ENCODE measurements at places on chromosomes 7 and 10.

GRCh38 chr10:132535065-132535651 is 2.4 kb upstream of the INPP5A start:
- no peak for DNase-seq

- peak; percentile 68 for DNase-seq
These were observed 104.6 kb upstream of the PPIF start for GRCh38 chr10:79242620-79243152.

DNA sequence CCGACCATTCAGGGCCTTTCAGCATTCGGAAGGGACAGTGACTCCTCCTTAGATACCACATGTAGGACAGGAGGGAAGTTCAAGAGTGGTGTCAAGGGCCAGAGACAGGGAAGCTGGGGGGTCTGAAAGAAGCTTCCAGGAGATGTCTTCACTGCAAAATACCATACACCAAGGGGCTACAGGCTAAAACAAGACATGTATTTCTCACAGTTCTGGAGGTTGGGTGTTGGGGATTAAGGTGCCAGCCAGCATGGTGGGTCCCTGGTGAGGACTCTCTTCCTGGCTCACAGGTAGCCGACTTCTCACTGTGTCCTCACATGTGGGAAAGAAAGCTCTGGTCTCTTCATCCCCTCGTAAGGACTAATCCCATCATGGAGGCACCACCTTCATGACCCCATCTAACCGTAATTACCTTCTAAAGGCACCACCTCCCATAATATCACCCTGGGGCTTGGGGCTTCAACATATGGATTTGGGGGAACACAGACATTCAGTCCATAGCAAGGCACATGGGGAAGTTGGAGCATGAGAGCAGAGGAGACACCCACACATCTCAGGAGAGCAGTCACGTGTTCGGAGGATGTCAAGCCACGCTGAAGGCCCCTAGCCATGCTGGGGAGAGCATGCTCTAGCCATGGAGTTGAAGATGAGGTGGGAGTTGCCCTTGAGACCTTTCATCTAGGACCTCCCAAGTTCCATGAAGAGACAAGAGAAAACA is 73.9 kb upstream of the GDF10 start:
- DNase-seq, result no peak

DNA sequence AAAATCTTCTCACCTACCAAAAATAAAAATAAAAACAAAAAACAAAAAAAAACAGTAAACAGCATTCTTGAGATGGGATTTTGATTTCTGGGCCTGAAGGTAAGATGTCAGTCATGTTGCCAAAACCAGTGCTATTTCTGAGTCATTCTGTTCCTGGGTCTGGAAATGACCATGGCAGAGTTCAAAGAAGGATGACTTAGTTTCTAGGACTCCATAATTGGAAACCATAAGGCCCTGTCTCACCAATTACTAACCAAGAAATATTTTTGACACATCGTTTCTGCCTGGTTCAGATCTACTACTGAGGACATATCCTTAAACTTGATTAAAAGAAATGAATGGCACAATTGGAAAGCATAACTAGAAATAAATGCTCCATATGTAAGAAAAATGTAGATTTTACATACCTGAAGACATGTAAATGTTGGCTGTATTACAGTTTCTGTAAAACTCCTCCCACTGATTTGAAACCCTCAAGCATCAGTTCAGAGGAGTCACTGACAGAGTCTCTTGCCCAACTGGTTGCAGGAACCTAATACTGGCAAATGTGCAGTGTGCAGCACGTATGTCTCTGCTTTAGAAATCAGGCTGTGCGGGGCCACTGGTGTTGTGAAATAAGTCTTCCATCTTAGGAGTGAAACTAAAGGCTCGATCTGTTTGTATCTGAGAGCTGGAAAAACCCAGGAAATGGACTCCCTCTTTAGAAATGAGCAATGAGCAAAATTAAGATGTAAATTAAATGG is 84.8 kb upstream of the EGR2 start:
- DNase-seq, result no peak

DNA sequence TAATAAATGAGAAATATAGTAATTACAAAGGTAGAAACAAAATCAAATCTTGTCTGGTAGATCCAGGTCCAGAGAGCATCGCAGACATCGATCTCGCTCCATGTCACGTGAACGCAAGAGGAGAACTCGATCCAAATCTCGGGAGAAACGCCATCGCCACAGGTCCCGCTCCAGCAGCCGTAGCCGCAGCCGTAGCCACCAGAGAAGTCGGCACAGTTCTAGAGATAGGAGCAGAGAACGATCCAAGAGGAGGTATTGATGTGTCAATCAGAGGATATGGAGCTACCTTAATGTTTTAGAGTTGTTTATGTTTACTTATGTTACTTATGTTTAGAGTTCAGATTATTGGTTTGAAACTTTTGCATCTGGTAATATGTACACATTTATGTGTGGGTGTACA is 57.8 kb downstream of the LUC7L2 start:
- no peak for DNase-seq

DNA sequence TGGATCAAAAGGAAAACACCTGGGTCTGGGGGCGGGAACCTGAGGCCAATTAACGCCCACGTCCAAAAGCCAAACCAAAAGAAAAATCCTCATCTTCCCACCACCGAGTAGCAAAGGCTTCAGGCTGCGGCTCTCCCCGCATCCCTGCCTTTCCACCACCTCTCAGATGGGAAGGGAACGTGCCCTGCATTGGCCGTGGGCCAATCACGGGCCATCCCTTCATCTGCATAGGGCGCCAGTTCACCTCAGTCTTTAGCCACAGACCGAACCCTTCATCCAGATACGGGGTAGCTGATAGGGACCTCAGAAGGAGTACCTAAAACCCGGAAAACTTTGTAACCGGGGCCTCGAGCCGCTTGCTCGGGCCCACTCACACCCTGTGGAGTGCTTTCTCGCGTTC is 626 bp downstream of the PRPF18 start:
- peak; percentile 5 for DNase-seq

- DNase-seq, result no peak
These were observed 92.2 kb upstream of the ZPBP start for GRCh38 chr7:50185208-50185607.

DNA sequence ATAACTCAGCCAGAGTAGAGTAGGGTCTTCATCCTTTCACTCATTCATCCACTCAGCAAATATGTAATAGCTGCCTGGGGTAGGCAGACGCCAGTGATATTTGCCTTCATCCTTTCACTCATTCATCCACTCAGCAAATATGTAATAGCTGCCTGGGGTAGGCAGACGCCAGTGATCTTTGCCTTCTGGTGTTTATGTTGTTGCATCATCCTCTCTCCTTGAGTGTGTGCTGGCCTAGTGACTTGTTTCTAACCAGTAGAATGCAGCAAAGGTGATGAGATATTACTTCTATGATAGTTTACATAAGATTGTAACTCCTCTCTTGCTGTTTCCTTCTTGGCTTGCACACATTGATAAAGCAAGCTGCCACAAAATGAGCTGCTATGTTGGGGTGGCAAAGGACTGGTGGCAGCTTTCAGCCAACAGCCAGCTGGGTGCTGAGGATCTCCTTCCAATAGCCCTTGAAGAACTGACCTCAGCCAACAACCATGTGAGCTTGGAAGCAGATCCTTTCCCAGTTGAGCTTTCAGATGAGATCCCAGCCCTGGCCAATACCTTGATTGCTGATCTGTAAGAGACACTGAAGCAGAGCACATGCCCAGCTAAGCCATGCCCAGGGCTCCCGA is 23.2 kb upstream of the MTPN start:
- no peak for DNase-seq

GRCh38 chr7:77349141-77349540 is 67.0 kb downstream of the GSAP start:
- no peak for DNase-seq

DNA sequence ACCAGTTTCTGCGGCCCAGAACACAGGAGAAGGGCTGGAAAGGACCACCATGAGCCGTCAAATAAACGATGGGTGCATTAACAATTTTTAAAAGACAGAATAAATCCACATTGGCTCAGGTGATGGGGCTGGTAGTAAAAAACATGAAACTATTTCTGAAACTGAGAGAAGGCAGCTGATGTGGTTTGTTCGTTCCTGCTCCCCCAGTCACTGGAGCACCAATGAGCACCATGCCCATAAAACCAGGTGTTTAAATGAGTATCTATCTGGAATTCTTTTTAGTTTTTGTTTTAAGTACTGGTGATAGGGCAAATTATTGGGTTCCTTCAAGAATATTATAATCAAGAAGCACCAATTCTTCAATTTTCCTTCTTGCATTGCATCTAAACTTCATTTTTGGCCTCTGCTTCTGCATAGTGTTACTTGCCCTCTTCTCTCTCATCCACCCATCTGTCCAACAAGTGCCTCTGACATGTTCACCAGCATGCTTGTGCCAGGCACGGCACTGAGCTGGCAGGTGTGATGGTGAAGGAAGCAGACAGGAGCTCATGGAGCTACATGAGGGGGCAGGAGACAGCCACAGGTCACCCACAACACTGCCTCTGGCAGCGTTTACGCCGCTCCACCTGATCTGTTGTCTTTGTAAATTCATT is 65.5 kb downstream of the LARP4B start:
- DNase-seq, result no peak

GRCh38 chr10:92432596-92432995 is 141.3 kb downstream of the IDE start:
- DNase-seq, result no peak

GRCh38 chr10:128178302-128178958 is 52.2 kb upstream of the MKI67 start:
- peak; percentile 46 for DNase-seq

GRCh38 chr7:41104631-41105030 is 598.3 kb downstream of the INHBA start:
- DNase-seq, result no peak

DNA sequence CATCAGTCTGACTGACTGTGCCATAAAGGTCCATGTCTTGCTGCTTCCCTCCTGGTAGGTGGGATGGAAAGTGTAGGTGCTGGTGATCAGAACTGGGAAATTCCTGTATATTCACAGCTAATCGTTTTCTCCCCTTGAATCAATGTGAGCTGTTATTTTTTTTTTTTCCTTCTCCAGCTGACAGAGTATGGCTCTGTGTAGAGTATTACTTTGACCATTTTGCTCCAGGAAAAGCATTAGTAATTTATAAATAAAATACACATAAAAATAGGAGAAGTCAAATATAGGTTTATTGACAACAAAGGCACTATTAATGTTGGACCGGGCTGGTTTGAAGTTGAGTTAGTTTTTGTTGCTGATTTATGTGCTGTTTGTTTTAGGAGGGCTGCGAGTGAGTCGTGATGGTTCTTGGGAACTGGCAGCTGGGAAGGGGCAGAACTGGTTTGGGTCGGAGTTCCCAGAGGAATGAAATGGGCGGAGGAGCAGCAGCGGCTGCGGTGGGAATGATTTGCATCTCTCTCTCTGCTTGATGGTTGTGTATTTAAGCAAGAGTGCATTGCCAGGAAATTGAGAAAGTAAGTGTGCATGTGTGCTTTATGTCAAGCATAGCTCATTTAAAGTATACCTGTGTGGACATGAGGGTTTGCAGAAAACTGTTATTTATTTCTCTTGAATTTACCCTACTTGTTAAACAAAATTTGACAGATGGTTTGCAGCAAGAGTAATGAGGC is 80.9 kb downstream of the LRMDA start:
- DNase-seq, result no peak

DNA sequence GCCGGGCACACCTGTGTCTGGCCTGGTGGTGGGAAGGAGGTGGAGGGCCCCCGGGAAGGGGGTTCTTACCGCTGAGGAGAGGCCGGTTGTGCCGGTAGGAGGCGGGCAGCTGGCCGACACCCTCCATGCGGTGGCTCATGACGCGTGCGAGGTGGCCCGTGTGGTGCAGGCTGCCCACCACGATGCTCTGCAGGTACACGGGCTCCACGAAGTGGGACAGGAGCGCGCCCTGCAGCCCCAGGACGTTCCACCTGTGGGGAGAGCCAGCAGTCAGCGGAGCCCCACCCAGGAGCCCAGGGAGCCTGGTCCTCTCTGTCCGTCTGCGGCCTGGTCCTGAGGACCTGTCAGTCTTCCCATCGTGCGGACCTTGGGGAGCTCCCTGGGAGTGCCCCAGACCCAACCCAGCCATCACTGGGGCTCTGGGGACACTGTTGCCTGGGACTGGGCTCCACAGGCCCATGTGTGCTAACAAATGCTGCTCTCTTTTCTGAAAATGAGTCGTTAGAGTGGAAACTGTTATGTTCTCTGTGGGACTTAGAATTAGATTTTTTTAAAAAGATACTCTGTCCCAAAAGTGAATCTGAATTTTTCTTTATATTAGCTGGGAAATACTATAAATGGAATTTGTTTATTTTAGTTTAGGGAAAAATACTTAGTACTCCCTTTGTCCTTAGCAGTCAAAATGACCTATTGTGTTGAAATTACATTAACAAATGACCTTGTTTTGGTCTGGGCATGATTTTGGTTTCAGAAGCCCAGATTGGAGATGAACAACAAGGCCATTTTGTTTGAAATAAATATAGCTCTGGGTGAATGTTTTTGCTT is 143.9 kb downstream of the WDR37 start:
- DNase-seq, result no peak

GRCh38 chr7:94362276-94362675 is 32.4 kb upstream of the COL1A2 start:
- DNase-seq, result no peak

DNA sequence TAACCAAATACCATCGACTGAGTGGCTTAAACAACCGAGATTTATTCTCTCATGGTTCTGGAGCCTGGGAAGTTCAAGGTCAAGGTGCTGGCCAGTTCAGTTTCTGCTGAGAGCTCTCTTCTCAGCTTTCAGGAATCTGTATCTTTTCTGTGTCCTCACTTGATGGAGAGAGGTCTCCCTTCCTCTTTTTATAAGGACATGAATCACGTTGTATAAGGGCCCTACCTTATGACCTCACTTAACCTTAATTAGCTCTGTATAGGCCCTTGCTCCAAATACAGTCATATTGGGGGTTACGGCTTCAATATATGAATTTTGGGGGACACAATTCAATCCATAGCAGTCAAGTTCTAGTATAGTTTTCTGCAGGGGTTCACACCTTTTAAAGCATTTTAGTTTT is 135.2 kb upstream of the ADO start:
- DNase-seq, result no peak

- DNase-seq, result peak; percentile 36
These were observed 22.2 kb upstream of the PARP12 start for GRCh38 chr7:140084972-140085371.

DNA sequence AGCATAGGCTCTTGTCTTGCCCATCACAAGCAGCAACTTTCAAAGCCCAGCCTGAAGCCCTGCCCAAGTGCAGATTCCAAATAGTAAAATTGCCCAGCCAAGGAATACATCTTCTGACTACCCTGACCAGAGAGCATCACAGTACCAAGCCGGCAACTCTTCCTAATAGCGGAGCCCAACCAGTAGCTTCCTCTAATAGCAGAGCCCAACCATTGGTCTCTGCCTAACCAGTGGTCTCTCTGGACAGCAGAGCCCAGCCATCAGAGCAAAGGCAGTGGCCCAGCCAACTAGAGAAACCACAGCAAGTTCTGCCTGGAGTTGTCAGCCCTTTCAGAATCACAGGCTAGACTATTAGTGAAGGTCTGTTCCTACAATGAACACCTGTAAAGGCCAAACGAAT is 285.6 kb downstream of the HGF start:
- DNase-seq, result no peak
